ENCODE measurements at places on chromosomes 2 and 18. TPM values are rescaled to one million over a fixed set of nuclear protein-coding genes. Genes with fewer than 3 reads are reported as not detected.

Gene SIGLEC15
- polyA plus RNA-seq: 0.04 TPM

Gene ZNF519
- polyA plus RNA-seq: 1.7 TPM

Gene LMAN1
- 18.9 TPM for polyA plus RNA-seq

Gene LYG2
- polyA plus RNA-seq: not detected

Gene VIT
- 0.18 TPM for polyA plus RNA-seq

Gene SP110
- 16.2 TPM for polyA plus RNA-seq

Gene TCF7L1
- polyA plus RNA-seq: 12.3 TPM

Gene RALB
- polyA plus RNA-seq: 111 TPM

Gene LIMS3
- 1.0 TPM for polyA plus RNA-seq

Gene NOSTRIN
- 38.1 TPM for polyA plus RNA-seq

Gene TSPYL6
- not detected for polyA plus RNA-seq

Gene MAP2
- 6.5 TPM for polyA plus RNA-seq

Gene CYS1
- 1.0 TPM for polyA plus RNA-seq

Gene STPG4
- polyA plus RNA-seq: 0.12 TPM

Gene TNFRSF11A
- 1.0 TPM for polyA plus RNA-seq

Gene IL1R1
- 182 TPM for polyA plus RNA-seq

Gene UBR3
- 15.5 TPM for polyA plus RNA-seq

Gene ASTL
- polyA plus RNA-seq: 0.14 TPM

Gene CFAP65
- 5.8 TPM for polyA plus RNA-seq

Gene ALPI
- polyA plus RNA-seq: not detected

Gene TIA1
- polyA plus RNA-seq: 31.5 TPM
